Thymus (tissue), 14 donors: ENCODE measurements at places on chromosomes 11 and 22.

DNA sequence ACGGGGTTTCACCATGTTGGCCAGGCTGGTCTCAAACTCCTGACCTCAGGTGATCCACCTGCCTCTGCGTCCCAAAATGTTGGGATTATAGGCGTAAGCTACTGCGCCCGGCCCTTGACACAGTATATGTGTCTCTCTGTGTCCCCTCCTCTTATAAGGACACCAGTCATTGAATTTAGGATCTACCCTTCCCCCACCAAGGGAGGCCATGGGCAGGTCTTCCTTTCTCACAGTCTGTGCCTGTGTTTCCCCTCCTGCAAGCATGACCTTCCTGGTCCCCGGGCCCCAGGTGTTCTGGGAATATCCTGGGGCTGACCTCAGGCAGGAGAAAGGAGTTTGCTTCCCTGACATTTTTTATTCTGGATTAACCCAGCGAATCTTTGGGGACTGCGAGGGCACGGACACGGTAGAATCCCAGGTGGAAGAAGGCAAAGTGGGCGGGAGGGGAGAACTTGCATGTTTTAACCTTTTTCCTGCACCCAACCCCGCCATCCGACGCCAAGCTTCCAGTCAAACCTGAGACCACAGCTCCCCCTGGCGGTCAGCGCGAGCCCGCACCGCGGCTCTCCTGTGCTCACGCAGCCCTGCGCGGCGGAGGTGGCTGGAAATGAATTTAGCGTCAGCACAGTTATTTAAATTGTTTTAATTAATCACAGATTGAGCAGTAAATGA lies 42.1 kb upstream of the ISX start:
- peak; percentile 50 for DNase-seq

DNA sequence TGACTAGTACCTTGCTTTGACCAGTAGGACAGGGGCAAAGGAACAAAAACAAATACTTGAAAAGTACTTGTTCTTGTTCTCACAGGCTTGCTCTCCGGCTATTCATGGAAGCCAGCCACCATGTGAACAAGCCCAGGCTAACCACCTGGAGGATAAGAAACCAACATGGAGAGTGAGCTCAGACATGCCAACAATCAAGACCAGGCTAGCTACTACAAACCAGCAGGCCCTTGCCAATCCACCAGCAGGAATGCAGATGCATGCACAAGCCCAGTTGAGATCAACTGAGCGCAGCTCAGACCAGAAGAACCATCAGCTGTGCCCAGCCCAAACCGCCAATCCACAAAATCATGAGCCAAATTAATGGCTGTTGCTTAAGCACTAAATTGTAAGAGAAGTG lies 180.1 kb upstream of the ISX start:
- DNase-seq = no peak

GRCh38 chr11:112437096-112437495 lies 176.4 kb upstream of the PLET1 start:
- no peak for DNase-seq

- DNase-seq = no peak
Observed at GRCh38 chr11:2940147-2940920, 11.1 kb upstream of the PHLDA2 start.

- no peak for DNase-seq
Observed at GRCh38 chr11:78841456-78842060, 266.9 kb upstream of the NARS2 start.
